ENCODE measurements at places on chromosomes 12 and 14.

GRCh38 chr12:122835750-122836026 is 431 bp downstream of the HIP1R start:
- no peak for DNase-seq

DNA sequence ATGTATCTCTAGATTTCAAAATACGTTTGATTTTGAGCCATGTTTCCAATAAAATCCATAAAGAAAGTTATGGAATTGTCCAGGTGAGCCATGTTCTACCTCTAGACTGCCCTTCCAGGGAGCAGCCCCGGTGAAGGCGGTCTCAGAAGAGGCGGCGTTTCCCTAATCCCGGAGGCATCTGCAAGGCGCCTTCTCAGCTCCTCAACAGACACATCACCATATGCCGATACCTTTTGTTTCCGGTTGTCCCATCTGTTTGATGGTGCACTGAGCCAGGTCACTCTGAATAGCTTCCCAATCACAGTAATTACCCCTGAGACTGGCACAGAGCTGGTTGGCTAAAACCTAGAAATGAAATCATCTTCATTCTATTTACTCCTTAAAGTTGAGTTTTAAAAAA is 305.5 kb upstream of the FKBP4 start:
- DNase-seq: no peak

DNA sequence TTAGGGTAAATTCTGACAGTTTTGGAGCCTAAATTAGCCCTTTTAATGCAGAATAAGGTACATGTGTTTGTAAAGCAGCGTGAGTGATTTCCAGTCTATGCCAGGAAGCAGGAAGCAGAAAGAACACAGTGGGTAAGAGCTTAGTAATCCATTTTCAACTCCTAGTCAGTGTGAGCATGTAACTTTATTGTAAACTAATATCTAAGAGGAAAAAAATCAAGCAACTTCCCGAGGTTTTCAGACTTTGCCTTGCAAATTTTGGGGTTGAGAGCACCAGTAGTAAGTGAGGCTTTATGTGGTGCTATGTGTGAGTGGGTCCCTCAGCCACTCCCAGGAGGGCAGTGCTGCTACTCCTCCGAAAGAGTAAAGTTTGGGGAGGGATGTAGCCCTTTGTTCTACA is 2.9 kb downstream of the CIPC start:
- DNase-seq: no peak

- no peak for DNase-seq
Observed at GRCh38 chr12:70535896-70536374, 101.3 kb downstream of the PTPRB start.

DNA sequence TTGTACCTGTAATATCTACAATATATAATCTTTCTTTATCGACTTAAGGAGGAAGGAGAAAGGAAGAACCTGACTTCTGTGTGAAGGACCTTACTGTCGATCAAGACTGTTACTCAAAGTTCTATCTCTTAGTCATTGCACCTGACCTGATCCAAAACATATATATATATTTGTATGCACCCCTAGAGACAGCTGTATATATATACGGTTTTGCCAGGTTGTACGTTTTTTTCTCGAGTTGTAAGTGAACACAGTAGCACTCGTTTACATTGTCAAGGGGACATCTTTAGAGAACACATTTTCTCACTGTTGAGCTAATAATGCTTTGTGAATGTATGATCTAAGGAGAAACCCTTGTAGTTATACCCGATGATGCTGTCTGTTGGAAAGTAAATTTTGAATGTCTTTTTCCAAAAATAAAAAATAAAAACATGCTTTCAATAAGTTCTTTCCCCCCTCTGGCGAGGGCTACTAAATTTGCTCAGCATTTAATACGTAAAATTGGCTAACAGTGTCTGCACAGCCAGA is 536 bp upstream of the SLC35E3 start:
- DNase-seq: no peak

GRCh38 chr14:90626550-90626949 is 189.7 kb downstream of the TTC7B start:
- DNase-seq: no peak

DNA sequence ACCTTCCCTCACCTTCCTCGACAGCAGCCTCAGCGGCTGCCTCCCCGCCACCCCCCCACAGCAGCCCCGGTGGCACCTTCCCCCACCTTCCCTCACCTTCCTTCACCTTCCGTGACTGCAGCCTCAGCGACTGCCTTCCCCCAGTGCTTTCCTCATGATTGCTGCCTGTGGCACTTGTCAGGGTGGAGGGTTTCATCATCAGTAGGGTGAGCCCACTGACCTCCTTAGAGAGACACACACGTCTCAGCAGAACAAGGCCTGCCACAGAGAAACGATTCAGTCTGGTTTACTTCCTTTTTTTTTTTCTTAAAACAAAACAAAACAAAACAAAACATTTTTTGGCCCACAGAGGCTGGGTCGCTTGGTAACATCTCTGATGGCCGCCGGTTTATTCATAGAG is 75.0 kb downstream of the EP400 start:
- DNase-seq: no peak

DNA sequence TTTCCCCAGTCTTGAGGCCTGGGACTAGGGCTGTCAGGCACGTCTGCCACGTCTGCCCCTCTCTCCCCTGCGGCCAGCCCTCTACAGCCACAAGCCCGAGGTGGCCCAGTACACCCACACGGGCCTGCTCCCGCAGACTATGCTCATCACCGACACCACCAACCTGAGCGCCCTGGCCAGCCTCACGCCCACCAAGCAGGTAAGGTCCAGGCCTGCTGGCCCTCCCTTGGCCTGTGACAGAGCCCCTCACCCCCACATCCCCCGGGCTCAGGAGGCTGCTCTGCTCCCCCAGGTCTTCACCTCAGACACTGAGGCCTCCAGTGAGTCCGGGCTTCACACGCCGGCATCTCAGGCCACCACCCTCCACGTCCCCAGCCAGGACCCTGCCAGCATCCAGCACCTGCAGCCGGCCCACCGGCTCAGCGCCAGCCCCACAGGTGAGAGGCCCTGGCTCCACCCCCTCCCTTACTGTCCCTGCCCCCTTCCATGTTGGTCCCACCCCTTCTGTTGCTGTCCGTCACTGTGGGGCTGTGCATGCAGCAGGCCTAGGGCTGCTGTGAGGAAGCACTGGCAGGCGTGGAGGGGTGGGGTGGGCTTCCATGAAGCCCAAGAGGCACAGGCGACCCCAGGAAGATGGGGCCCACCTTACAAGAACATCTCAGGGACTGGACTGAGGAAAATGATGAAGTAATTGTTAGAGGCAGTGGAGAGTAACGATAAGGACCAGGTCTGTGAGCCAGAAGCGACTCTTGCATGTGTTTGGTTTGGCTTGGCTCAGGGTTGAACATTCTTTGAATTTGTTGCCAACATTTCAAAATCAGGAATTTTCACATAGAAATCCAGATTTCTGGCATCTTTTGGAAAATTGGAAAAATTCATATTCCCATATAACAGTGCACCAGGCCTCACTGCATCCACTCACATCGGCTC is 16.8 kb downstream of the C12orf43 start:
- no peak for DNase-seq

GRCh38 chr12:71503579-71504391 is 64.2 kb downstream of the LGR5 start:
- DNase-seq: no peak

DNA sequence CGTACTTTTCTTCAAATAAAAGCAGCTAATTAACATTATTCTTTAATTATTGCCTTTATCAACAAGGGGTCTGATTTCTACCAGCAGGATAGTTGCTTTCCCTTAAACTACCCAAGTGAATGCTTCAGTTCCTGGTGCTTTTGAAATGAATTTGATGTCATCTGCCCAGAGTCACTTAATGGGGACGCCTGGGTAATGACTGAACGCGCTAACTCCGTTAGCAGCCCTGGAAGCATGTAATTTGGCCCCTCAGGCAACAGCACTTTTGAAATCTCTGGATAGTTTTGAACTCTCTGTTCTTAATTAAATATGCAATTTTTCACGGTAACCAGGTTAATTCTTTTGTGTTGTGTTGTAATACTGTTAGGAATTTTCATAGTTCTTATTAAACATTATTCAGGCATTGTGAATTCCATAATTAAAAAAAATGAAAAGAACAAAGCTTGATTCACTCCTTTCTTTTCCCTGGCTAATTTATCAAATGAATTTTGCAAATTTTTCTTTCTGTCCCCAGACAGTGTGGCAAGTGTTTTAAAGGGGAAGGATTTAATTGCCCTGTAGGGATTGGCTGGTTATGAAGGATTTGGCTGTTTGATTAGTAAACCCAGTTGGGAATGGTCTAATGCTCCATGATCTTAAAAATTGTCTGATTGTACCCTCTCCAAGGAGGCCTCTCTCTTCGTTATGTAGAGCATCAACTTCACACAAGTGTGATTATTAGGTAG is 137.5 kb upstream of the MYL2 start:
- no peak for DNase-seq

GRCh38 chr12:123384994-123385376 is 1.1 kb downstream of the KMT5A start:
- no peak for DNase-seq

GRCh38 chr12:106248312-106248845 is 559 bp upstream of the CKAP4 start:
- no peak for DNase-seq

DNA sequence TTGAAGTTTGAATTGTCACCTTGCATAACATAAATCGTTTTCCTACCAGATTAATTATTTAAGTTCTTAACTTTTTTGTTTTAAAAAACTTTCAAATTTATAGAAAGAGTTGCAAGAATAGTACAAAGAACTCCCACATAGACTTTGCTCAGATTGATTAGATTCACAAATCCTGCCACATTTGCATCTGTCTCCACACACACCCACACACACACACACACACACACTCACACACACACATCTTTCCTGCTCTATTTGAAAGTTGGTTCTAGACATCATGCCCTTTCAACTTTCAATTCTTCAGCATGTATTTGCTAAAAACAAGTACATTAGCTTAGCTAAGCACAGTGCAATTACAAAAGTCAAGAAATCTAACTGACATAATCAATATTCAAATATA is 184.0 kb downstream of the ITPR2 start:
- DNase-seq: no peak

GRCh38 chr12:88921434-88921833 is 341.2 kb upstream of the KITLG start:
- DNase-seq: no peak

DNA sequence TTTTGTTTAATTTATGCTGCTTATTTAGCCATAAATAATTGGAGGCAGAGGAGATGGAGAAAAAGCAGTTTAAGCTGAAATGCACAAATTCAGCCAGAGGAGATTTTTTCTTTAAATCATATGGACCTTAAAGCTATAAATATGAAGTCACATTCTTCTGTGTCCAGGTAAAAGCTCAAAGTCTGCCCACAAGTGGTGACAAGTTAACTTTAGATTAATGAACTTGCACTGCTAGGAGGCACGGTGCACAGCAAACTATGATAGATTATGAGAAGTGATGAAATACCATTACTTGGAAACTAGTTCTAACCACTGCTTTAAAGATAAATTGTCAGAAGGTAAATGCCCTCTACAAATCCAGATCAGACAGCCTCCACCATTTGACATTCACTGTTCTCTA is 69.0 kb downstream of the IFT81 start:
- DNase-seq: no peak

DNA sequence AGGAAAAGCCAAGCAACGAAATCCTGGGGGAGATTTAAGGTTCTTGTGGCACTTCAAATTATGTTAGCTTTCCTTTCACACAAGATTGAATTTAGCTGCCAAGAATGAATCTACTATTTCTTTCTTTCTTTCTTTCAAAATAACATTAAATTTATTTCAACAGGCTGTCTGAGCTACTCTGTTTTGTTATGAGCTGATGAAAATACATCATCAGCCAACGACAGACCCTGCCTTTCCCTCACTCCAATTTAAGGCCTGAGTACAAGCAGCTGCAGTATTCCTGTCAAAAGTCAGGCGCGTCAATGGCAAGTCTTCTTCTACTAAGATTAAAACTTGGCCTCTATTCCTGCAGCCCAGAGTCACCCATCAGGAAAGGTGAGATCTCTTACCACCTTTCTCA is 347.7 kb upstream of the FLRT2 start:
- DNase-seq: no peak

Measured in AML-193 (cell line).